Central memory CD4-positive, alpha-beta T cell (primary cell): ENCODE measurements at places on chromosomes 2 and 18.

DNA sequence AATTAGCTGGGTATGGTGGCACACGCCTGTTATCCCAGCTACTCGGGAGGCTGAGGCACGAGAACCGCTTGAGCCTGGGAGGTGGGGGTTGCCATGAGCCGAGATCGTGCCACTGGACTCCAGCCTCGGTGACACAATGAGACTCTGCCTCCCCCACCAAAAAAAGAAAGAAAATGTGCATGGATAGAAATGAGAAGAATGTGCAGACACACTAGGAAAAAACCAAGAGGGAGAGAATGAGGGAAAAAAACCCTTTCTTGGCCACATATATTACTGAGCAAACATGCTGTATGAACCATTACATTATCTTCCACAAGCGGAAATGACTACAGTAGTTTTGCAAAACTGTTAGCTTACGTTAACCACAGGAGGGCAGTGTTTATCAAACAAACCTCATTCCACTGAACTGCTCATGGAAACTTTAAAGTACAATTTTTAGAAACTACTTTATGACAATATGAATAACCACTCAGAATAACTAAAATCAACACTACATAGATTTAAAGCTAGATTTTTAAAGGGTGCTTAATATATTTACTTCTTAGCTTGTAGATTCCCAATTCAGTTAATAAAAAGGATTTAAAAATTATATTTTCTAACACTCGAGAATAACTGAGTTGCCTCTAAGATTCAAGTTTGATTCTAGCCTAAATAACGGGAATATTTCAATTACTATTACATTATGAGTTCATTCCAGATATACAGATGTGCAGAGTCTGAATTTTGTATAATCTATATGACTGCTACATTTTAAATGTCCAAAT is 26.4 kb downstream of the ASXL2 start:
- peak; percentile 69 for DNase-seq

GRCh38 chr2:46369783-46370182 is 72.6 kb downstream of the EPAS1 start:
- DNase-seq = no peak

DNA sequence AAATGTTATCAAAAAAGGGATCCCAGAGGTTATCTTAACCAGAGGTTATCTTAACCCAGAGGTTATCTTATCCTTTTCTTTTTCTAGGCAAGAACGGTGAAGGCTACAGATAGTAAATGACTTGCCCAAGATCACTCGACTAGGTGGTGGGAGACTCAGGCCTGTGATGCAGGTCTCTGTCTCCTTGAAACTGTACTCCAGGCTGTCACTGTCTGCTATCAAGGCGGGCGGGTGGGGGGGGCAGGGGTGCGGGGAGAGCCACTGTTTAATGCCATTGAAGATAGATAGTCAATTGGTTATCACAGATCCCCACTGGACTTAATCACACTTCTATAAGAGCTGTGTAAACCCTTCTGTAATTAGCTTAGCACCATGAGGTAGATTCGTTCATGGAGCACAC is 315.9 kb upstream of the TCF4 start:
- no peak for DNase-seq

GRCh38 chr2:233056961-233057605 is 3.1 kb upstream of the INPP5D start:
- DNase-seq = no peak

DNA sequence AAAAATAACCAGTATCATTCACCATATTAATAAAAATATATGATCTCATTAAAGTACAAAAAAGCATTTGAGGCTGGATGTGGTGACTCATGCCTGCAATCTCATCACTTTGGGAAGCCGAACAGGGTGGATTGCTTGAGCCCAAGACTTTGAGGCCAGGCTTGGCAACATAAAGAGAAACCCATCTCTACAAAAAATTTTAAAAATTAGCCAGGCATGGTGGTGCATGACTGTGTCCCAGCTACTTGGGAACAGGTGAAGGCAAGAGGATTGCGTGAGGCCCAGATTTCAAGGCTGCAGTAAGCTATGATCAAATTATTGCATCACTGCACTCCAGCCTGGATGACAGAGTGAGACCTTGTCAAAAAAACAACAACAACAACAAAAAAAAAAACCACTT is 75.9 kb downstream of the RAD51AP2 start:
- DNase-seq = no peak

DNA sequence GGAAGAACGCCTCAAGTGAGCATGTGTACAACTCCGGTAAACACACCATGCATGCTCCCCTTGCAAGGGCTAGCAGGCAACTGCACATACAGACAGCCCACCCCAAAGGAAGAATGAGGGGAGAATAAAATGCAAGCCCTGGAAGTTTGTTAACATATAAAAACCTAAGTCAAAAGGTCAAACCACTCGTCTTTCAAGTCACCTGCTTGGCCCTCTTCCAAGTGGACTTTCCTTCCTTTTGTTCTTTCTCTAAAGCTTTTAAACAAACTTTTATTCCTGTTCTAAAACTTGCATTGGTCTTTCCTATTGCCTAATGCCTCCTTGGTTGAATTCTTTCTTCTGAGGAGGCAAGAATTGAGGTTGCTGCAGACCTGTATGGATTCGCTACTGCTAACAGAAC is 5.2 kb upstream of the RPIA start:
- no peak for DNase-seq

DNA sequence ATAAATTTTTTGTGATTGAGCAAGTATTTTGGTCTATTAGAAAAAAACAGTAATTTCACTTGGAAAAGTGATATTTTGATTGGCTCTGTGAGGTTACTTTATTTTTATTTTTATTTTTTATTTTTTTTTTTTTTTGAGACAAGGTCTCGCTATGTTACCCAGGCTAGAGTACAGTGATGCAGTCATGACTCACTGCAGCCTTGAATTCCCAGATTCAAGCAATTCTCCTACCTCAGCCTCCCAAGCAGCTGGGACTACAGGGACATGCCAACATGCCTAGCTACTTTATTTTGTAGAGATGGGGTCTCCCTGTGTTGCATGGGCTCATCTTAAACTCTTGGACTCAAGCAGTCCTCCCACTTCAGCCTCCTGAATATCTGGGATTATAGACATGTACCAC is 60.9 kb upstream of the MGAT5 start:
- no peak for DNase-seq

DNA sequence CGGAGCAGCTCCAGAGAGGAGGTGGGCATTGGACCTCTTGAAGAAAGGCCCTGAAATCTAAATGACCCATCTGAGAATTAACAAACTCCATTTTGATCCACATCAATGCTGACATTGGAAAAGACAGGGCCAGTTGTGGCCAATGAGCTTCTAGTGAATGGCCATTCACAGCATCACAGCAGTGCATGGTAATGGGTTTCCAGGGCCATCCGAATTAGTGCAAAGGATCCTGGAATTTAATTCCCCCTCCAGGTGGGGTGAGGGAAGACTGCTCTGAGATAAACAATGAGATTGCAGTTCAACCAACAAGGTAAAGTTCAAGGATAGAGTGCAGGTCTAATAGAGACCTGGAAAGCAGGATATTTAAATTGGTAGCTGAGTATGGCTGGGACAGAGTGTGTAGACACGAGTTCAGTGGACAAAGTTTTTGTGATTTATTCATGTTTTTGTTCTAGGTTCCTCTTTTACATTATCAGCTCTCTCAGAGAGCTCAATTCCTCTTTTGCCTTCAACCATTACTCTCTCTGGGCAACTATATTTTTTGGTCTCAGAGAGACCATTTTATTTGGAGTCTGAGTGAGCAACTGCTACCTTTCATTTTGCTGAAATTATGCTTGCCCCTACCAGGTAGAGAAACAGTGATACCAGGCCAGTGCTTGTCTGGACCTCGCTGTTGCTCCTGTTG is 5.0 kb downstream of the TACR1 start:
- DNase-seq = no peak

DNA sequence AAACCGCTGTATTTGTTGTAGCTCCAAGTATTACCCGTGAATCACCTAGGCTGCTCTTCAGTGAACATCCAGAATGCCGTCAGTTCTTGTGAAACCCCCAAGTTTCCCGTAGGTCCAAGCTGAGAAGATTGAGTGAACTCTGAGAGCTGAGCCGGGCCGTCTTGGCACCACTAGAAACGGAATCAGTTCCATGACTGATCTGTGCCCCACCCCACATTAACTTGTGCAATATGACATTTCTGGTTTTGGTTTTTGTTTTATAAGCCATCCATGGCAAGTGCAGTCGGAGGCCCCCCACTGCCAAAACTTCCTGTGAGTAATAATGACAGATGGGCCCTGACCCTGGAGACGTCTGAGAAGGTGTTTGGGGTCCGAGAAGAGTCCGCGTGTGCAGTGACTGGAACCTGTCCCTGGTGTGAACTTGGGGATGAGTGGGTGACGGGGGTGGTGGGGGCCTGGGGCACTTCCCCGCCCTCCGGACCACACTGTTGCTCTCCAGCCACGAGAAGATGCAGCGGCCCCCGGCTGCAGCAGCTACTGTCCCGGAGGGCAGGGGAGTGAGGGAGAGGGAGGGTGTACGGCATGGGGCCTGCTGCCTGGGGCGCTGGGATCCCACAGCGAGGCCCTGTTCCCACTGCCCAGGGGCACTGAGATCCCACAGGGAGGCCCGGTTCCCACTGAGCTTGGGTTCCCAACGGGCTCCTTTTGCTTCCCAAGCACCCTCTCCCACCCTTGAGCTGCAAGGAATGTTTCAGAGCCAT is 26.5 kb downstream of the NFATC1 start:
- no peak for DNase-seq
